AG20443 (cell line): ENCODE measurements at places on chromosomes 6 and 20.

DNA sequence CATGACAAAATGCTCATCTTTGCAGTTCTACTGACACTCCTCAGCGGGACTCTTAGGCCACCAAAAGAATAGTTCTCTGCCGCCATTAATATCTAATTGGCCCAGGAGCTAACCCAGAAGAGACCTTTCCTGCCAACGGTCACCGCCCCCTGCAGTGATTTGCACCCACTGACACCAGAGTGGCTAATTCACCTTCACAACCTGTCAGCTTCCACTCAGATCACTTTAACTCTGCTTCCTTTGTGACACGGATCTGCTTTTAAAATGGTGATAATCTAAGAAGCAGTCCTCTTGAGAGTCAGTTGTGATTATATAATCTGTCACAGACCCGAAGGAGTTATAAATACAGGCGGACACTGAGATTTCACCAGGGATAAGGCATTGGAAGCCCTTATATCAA lies 172.8 kb downstream of the FRK start:
- DNase-seq, result no peak

GRCh38 chr6:21636876-21637275 lies 43.3 kb downstream of the SOX4 start:
- no peak for DNase-seq

- DNase-seq, result no peak
Measured at GRCh38 chr6:82330171-82330804, 33.3 kb upstream of the TPBG start.

GRCh38 chr6:6764764-6765434 lies 176.4 kb downstream of the LY86 start:
- DNase-seq, result no peak

DNA sequence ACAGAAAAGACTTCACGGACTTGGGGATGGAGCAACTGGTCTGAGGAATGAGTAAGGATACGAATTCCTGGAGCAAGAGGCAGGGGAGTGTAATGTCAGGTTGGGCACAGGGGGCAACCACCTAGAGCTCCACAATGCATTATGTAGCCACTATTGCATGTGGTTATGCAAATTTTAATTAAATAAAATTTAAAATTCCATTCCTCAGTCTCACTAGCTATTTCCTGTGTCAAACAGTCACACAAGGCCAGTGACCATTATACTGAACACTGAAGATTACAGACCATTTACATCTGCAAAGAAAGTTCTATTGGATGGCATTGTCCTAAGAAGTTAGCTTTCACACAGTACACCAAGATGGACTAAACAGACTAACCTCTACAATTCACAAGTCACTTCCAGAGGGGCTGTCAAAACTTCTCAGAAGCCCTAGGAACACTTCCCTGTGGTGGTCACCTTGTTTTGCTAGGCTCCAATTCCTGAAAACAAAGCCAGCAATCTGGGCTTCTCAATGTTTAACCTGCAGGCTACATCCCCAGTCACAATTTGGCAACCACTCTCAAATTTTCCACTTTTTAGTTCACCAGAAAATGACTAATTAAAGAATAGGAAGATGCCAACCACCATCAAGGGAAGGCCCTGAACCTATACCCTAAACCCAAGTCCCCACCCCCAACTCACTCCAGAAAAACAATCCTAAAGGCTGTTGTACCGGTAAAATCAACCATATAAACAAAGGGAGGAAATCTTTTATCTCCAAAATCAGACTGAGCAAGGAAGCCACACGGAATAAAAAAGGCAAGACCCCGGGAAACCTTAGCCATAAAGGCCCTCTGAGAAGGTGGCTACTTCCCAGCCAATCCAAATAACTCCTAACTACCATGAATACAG lies 34.2 kb upstream of the C20orf203 start:
- DNase-seq, result peak; percentile 63

- DNase-seq, result no peak
Measured at GRCh38 chr20:32823737-32824588, 4.2 kb downstream of the MAPRE1 start.

DNA sequence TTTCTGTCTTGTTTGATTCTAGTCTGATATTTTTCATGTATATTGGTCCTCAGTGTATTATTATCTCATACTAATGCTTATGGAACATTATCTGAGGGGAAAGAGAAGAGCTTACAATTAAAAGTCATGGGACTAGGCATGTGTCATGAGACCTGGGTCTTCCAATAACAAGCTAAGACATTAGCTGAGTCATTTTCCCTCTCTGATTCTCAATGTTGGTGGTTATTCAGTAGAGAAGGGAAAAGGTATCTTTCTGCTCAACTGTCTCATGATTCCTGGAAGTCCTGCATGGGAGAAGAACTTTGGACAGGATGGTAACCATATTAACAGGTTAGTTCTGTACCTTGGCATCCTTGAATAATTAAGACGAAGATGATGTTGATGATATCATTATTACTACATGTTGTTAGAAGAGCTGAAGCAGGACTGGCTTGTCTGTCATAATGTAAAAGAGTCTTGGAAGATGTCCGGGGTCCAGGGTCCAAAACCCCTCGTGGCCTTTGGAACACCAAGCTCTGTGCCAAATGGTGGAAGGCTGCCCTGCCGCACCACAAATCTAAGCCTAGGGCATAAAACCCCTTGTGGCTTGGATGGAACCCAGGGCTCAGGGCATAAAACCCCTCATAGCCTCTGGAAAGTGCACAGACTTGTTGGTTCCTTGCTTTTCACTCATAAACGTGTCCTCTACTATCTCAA lies 19.1 kb downstream of the TRIM38 start:
- DNase-seq, result no peak

GRCh38 chr20:59672576-59672975 lies 68.2 kb downstream of the PHACTR3 start:
- DNase-seq, result no peak

- DNase-seq, result peak; percentile 53
Measured at GRCh38 chr6:105849746-105850145, 236.4 kb upstream of the PRDM1 start.

GRCh38 chr6:163248051-163248450 lies 166.5 kb upstream of the QKI start:
- DNase-seq, result no peak

DNA sequence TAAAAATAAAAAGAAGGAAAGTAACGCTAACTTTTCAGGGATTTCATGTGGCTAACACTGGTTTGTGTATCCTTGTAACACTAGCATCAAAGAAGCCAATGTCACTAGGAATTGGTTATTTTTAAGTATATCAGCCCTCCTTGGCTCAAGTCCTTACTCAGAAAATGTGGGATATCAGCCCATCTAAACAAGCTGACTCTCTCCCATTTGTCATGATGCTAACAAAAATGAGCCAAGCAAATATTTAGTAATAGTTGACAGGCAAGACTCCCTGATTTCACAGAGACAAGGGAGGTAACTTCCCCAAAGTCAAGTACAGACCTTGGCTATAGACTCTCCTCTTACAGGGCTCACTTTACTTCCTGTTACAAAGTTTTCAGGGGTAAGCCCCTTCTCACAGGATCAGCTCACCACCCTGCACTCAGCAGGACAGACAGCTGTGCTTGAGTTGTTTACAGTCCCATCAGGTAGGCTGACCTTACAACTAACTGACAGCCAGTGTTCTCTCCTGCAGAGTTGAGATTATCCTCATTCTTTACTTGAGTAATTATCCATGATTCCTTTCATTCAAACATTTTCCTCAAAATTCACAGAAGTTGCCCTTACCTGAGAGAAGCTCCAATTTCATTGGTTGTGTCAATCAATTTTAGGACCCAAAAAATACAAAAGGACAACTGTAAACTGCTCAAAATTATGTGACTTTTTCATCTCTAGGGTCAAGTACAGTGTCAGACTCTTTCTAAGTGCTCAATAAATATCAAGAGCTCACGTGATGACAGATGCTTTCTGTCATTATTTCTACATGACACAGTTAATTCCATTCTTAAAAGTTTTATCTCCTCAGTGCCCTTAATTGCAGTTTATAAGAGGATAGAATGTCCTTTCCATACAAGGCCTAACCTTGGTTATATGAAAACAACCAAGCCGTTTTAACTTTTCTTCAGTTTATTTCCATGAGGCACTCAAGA lies 38.1 kb upstream of the BMP5 start:
- no peak for DNase-seq

DNA sequence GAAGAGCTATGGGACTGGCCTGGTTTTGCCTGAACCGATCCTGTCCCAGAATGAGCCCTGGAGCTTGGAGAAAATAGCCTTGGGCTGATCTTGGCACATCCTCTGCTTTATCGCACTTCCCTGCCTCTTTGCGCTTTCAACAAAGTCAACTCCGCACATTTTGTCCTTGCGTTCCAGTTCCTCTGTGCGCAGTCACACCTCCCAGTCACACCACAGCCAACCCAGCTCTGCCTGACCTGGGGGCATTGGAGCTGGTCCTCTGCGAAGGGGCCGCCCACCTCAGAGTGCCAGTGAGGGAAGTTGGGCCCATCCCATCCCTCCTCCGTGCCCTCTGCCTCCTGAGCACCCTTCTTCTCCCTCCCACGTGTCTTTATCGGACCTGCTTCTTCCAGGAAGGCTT lies 16.9 kb upstream of the UQCC2 start:
- no peak for DNase-seq

- DNase-seq, result no peak
Measured at GRCh38 chr6:28357036-28357435, 7.3 kb downstream of the ZKSCAN3 start.

- peak; percentile 82 for DNase-seq
Measured at GRCh38 chr6:21634582-21634981, 41.0 kb downstream of the SOX4 start.

DNA sequence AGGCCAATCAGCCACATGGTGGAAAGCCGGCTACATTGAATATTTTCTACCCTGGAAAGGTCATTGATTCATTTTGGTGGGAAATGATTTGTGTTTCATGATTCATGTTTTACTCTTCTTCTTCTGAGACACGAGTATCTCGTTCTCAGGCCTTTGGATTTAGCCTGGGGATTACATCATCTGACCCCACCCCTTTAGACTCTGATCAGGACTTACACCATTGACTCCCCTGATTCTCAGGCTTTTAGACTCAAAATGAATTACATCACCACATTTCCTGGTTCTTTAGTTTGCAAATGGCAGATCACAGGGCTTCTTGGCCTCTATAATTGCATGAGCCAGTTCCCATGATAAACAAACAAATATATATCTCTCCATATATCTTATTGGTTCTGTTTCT lies 228.8 kb downstream of the ADGRG6 start:
- DNase-seq, result no peak

- DNase-seq, result no peak
Measured at GRCh38 chr6:55713436-55713835, 134.4 kb upstream of the HMGCLL1 start.

DNA sequence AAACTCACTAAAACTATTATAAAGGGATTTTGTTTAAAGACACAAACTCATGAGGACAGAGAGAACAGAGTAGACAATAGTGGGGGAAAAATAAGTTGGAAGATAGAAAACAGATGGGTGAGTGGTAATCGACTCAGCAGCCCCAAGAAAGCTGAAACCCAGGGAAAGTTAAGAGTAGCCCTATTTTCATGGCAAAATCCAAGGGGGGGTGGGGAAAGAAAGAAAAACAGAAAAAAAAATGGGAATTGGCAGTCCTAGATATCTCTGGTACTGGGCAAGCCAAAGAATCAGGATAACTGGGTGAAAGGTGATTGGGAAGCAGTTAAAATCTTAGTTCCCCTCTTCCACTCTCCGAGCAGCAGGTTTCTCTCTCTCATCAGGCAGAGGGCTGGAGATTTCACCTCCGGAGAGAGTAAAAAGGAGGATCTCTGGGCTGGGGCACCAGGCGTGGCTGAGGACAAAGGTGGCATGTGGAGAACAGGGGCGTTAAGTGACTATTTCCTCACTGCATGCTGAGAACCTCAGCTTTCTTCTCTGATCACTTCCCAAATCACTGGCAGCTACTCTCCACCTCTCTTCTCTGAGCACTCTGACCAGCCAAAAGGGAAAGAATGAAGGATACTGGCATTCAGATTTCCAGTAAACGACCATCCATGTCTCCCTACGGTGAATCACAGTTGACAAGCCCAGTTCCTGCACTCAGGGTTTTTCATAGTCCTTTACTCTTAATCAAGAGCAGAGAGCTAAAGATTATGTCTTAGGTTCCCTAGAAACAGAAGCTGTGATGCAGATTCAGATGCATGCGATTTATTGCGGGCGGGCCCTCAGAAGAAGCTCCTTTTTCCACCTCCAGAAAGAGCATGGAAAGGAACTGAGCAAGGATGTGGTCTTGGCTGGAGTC lies 7.3 kb upstream of the RNF24 start:
- DNase-seq, result no peak

DNA sequence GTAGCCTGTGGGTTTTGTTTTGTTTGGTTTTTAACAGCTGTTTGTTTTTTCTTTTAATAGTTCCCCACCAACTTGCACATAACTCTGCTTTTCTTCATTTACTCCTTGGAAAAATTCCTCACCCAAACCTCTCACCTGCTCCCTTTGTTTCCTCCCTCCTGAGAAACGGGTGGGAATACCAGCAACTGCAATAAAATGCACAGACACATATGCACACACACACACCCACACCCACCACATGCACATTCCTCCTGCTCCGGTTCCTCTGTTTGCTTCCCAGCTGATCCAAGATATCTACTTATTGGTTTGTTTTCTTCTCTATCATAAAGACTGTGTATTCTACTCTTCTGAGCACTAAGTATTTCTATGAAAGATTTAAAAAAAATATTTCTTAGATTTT lies 161.1 kb upstream of the EPHA7 start:
- no peak for DNase-seq

- no peak for DNase-seq
Measured at GRCh38 chr20:14214046-14214445, 123.4 kb downstream of the FLRT3 start.
